ENCODE measurements at places on chromosomes 5 and 9.

DNA sequence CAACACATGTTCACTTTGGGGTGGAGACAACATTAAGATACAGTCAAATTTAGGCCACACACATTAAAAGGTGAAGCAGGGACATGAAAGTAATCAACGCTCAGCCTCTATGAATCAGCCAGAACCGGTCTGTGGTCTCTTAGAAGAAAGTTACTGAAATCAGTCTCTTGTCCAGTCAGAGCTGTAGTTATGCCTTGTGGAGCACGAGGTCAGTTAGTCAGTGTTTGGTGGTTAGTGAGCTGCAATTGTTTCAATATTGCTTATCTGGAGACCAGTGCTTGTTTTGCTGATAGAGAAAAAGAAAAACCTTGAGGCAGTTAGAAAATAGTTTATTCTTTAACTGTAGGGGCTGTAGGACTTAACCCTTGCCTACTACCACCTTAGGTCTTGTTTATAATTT is 157.8 kb upstream of the RASEF start:
- DNase-seq: no peak

- DNase-seq: no peak
Observed at GRCh38 chr5:107230367-107230766, 440.4 kb downstream of the EFNA5 start.

DNA sequence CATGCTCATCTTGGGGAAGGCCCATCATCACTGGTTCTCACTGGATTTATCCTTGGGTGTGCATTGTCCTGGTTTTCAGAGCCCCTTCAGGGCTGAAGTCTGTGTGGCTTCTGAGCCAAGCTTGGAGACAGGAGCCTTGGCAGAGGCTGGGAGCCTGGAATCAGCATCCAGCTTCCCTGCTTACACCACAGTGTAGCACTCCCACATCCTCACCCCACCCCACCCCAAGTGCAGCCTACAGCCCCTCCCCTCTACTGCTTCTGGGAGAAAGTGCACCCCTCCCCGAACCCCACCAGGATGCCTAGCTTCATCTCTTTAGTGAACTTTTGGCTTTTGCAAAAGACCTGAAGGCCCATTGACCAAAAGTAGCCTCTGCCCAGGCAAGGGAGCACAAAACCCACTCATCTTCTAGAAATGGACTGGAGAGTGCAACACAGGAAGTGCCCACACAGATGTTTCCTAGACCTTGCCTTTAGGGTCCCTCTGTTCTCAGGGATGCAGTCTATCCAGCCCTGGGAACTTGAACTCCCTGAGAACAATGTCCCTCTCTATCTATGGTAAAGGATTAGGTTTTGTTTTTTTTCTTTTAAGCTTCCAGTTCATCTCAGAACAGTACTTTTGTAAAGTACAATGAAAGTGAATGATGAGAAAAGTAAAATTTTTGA is 189.7 kb downstream of the PALM2AKAP2 start:
- no peak for DNase-seq

DNA sequence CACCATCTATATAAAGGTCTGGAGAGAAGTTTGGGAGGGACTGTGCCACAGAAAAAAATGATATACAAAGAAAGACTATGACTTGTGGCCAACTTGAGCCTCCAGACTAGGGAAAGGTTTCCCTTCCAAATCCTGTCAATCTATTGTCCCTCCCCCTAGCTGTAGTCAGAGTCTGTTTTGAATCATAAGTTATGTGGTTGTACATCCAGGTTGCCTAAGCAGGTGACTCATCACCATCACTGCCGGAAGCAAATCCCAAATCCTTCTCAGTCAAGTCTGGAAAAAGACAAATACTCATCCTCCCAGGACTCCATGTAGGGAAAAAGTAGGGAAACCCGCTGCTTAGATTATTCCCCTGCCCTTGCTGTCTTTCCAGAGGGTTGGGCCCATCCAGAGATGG is 235.7 kb downstream of the CDK5RAP2 start:
- no peak for DNase-seq

GRCh38 chr5:82754036-82754746 is 323.0 kb downstream of the TMEM167A start:
- DNase-seq: no peak

All from aorta (tissue), 5 donors.